ENCODE measurements at places on chromosomes 12 and 14. TPM values are rescaled to one million over a fixed set of nuclear protein-coding genes. Genes with fewer than 3 reads are reported as not detected.

CCDC38 gene
- total RNA-seq: 0.24 TPM

SDSL gene
- not detected for total RNA-seq

GNPTAB gene
- total RNA-seq: 20.2 TPM

DNA sequence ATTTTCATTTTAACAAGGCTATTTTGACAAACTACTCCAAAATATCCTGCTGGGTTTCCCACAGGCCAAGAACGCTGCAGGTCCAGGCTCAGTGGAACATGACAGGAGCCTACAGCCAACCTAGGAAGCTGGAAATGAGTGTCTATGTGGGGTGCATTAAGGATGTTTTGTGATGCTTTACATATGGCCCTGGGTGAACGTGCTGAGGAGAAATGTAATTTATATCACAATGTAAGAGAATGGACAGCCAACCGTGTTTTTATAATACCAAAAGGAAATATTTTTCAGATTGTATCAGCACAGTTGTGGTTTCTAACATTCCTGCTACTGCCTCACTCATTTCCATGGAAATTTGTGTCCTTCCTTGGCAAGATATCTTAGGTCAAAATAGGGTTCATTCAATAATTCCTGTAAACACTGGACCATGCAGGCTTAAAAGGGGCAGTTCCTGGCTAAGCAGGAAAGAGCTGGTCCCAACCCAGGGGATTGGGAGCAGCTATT, 51.5 kb downstream of the ST8SIA1 start:
- no peak for DNase-seq
- no peak overlapping the region for H3K4me3 ChIP-seq
- H3K36me3 ChIP-seq: peaks cover 8% of the 10 kb centered on the region

FAM90A1 gene
- 0.41 TPM for total RNA-seq

MDGA2 gene
- not detected for total RNA-seq

P2RX2 gene
- total RNA-seq: not detected

GRCh38 chr12:90695415-90695814, 259.6 kb downstream of the CCER1 start:
- H3K4me3 ChIP-seq: no peak overlapping the region
- no peak for DNase-seq
- no peaks in the 10 kb centered on the region for H3K4me1 ChIP-seq
- no peak overlapping the region for H3K27ac ChIP-seq
- no peaks in the 10 kb centered on the region for H3K36me3 ChIP-seq

All from activated CD4-positive, alpha-beta memory T cell treated with anti-CD3 and anti-CD28 coated beads for 36 hours (primary cell).